ENCODE measurements at places on chromosomes 1 and 21.

- H3K27ac ChIP-seq = no peak overlapping the region
- no peak overlapping the region for H3K4me3 ChIP-seq
- no peak for DNase-seq
- no peaks in the 10 kb centered on the region for H3K27me3 ChIP-seq
These were observed 111.0 kb downstream of the GABPA start for GRCh38 chr21:25845729-25846256.

DNA sequence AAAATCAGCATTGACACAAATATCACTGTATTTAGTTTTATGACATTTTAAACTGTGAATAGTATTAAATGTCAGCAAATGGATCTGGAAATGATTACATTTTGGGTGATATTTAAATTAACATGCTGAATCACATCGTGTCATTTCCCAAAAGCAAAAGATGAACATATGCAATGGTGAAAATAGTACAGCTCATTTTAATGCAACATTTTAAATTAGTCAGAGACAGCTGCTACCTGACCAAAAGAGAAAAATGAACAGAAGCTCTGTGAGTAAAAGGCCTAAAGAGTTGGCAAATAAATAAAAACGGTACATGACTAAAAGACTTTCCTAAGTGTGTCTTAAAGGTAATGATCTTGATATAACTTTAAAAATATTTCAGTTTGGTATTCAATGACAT is 86.0 kb upstream of the GNG4 start:
- DNase-seq = no peak
- no peaks in the 10 kb centered on the region for H3K36me3 ChIP-seq
- no peaks in the 10 kb centered on the region for H3K27me3 ChIP-seq
- no peak overlapping the region for H3K27ac ChIP-seq
- H3K4me1 ChIP-seq = no peaks in the 10 kb centered on the region

DNA sequence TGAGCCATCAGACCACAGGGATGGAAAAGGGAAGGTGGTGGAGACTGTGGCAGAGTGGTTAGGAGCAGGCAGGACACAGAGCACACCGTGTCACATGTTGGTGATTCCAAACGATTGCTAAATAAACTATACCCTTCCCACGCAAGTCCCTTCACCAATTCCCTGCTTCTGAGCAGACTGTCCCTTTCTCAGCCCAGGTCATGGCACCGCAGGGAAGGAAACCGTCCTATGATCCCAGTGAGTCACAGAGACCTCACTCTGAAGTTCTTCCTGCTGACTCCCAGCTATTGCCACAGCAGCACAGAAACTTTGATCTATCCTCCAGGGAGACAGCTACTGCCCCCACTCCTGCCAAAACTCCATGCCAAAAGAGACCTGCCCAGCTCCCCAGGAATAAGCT is 19.2 kb downstream of the RIMS3 start:
- DNase-seq = no peak
- no peak overlapping the region for H3K27ac ChIP-seq
- H3K36me3 ChIP-seq = no peaks in the 10 kb centered on the region
- no peaks in the 10 kb centered on the region for H3K27me3 ChIP-seq
- H3K4me1 ChIP-seq = peaks cover 9% of the 10 kb centered on the region

GRCh38 chr21:37653201-37653600 is 263.1 kb downstream of the KCNJ6 start:
- H3K4me1 ChIP-seq = peaks cover 12% of the 10 kb centered on the region
- DNase-seq = no peak
- no peaks in the 10 kb centered on the region for H3K36me3 ChIP-seq
- H3K27ac ChIP-seq = no peak overlapping the region
- H3K4me3 ChIP-seq = no peak overlapping the region

DNA sequence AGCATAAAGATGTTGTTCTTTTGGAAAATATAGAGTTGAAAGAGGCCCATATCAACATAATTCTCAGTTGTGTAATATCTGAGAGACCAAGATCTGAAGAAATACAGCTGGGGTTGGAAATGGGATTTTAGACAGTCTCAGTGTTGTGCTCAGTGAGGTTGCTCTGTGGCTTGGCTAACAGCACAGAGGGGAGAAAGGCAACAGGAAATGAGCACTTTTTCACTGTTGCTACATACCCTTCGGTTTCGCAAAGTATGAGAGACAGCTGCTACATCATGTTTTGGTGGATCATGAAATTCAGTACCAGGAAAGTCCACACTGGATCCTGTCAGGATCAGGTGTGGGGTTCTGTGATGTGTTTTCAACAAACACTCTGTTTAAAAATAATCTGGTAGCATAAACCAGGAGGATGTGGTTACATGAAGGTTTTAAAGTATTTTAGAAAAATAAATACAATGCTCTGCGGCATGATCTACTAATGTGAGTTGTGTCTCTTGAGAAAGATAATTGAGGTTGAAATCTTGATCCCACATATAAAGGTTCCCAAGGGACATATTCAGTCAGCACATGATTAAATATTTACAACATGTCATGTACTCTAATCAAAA is 7.0 kb upstream of the GPR88 start:
- peaks cover 13% of the 10 kb centered on the region for H3K4me1 ChIP-seq
- no peak for DNase-seq
- no peak overlapping the region for H3K4me3 ChIP-seq
- H3K36me3 ChIP-seq = no peaks in the 10 kb centered on the region
- peak overlapping the region; percentile 58 for H3K27ac ChIP-seq
- H3K27me3 ChIP-seq = no peaks in the 10 kb centered on the region

GRCh38 chr1:236751935-236752334 is 43.2 kb upstream of the MTR start:
- H3K4me1 ChIP-seq = no peaks in the 10 kb centered on the region
- no peaks in the 10 kb centered on the region for H3K36me3 ChIP-seq
- H3K27me3 ChIP-seq = no peaks in the 10 kb centered on the region
- DNase-seq = no peak

GRCh38 chr1:183568176-183569021 is 21.9 kb downstream of the NCF2 start:
- peak overlapping the region; percentile 50 for H3K27ac ChIP-seq
- DNase-seq = no peak

DNA sequence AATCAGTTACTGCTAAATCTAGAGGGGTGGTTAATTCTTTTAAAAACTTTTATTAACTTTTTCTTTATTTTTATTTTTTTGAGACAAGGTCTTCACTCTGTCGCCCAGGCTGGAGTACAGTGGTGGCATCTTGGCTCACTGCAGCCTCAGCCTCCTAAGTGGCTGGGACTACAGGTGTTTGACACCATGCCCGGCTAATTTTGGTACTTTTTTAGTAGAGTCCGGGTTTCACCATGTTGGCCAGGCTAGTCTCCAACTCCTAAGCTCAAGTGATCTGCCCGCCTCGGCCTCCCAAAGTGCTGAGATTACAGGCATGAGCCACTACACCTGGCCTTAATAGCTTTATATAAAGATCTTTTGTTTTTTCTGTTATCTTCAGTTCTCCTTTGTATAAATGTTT is 11.9 kb downstream of the ZYG11B start:
- H3K36me3 ChIP-seq = no peaks in the 10 kb centered on the region
- H3K4me3 ChIP-seq = no peak overlapping the region
- no peak for DNase-seq
- H3K27me3 ChIP-seq = no peaks in the 10 kb centered on the region

DNA sequence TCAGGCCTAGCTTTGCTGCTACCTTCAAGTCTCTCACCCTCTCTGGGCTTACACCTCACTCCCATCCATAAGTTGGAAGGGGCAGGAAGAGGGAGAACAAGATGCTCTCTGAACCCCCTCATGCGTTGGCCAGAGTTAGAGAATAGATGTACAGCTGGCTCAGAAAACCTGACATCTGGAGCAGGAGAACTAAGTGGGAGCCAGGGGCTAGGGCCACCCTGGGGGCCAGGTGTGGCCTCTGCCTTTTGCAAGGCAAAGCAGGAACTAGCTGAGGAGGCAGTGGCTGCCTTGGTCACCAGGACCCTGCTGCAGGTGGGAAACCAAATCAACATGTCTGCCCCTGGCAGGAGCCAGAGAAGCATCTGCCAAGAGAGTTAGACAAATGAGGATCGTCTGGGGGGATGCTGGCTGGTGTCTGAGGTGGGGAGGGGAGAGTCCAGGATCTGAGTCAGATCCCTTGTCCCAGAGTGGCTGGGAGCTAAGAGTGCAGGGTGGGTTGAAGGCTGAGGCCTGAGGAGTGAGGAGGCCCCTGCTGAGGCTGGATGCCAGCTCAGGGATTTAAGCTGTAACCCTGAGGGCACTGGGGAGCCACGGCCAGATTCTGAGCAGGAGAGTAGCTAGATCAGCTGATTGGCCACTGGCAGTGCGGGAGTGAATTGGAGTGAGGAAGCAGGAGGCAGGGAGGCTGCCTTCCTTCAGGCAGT is 115.0 kb downstream of the EPHB2 start:
- H3K36me3 ChIP-seq = no peaks in the 10 kb centered on the region
- H3K4me3 ChIP-seq = no peak overlapping the region
- no peaks in the 10 kb centered on the region for H3K27me3 ChIP-seq
- DNase-seq = no peak

GRCh38 chr1:38084700-38085099 is 38.1 kb upstream of the POU3F1 start:
- H3K27me3 ChIP-seq = peaks cover 11% of the 10 kb centered on the region
- H3K36me3 ChIP-seq = no peaks in the 10 kb centered on the region
- no peak for DNase-seq
- no peak overlapping the region for H3K4me3 ChIP-seq
- no peak overlapping the region for H3K27ac ChIP-seq

- DNase-seq = no peak
- H3K4me1 ChIP-seq = peaks cover 8% of the 10 kb centered on the region
These were observed 55.9 kb downstream of the CDC7 start for GRCh38 chr1:91556556-91556955.

- no peak for DNase-seq
- no peaks in the 10 kb centered on the region for H3K27me3 ChIP-seq
- H3K4me3 ChIP-seq = no peak overlapping the region
- H3K27ac ChIP-seq = no peak overlapping the region
These were observed 160.2 kb downstream of the VAV3 start for GRCh38 chr1:107804741-107805140.

GRCh38 chr21:28237661-28238060 is 755.0 kb downstream of the LTN1 start:
- DNase-seq = no peak
- peaks cover 3% of the 10 kb centered on the region for H3K4me1 ChIP-seq
- H3K4me3 ChIP-seq = no peak overlapping the region

- no peaks in the 10 kb centered on the region for H3K36me3 ChIP-seq
- no peaks in the 10 kb centered on the region for H3K27me3 ChIP-seq
- H3K27ac ChIP-seq = no peak overlapping the region
These were observed 23.5 kb downstream of the IFI44 start for GRCh38 chr1:78673120-78673519.

- H3K27ac ChIP-seq = no peak overlapping the region
- no peaks in the 10 kb centered on the region for H3K27me3 ChIP-seq
- DNase-seq = no peak
- no peaks in the 10 kb centered on the region for H3K4me1 ChIP-seq
- H3K4me3 ChIP-seq = no peak overlapping the region
- no peaks in the 10 kb centered on the region for H3K36me3 ChIP-seq
These were observed 461.9 kb upstream of the RGS18 start for GRCh38 chr1:191696354-191696753.
